ENCODE measurements at places on chromosomes 13 and 19. TPM values are rescaled to one million over a fixed set of nuclear protein-coding genes. Genes with fewer than 3 reads are reported as not detected.
A peak's percentile ranks its signal among the peaks of the same experiment; 100 is the strongest.

Gene SRRM5
- 0.13 TPM for total RNA-seq

GRCh38 chr13:85186356-85187045 lies 612.7 kb downstream of the SLITRK6 start:
- DNase-seq, result no peak

Gene DMPK
- 237 TPM for total RNA-seq

- no peak for DNase-seq
These were observed 252.7 kb downstream of the KCNRG start for GRCh38 chr13:50267917-50268316.

- DNase-seq, result peak; percentile 81
These were observed 5.0 kb downstream of the LYL1 start for GRCh38 chr19:13097463-13098258.

GRCh38 chr13:60431108-60431700 lies 34.2 kb downstream of the TDRD3 start:
- no peak for DNase-seq

- DNase-seq, result no peak
These were observed 61.2 kb downstream of the ZAR1L start for GRCh38 chr13:32253911-32254399.

Gene LIM2
- not detected for total RNA-seq

DNA sequence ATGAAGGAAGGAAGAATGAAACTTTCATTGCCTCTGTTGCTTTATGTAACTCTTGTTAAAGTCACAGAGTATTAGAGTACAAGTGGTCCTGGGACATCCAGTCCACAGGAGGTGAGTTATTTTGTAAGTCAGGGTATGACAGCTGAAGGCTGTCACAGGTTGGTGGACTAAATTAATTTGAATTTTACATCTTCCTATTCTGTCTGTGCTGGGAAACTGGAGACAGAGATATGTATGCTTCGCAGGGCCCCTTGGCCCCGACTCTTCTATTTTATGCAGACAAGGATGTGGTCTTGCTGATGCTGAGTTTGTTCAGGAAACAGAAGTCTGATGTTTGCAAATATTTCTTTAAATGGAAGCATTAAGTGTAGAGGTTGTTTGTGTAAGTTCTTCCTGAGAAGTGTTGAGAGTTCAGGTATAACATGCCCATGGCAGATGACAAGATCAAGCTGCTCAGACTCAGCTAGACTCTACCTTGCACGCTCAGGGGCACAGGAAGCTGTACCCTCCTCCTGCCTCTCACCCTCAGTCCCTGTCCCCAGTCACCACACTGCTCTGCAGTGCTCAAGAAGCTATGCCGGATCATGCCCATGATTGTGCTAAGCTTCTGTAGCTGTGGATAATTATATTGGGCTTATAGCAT lies 23.4 kb downstream of the RASL11A start:
- DNase-seq, result no peak

GRCh38 chr19:19817357-19817756 lies 4.2 kb downstream of the ZNF506 start:
- DNase-seq, result no peak

DNA sequence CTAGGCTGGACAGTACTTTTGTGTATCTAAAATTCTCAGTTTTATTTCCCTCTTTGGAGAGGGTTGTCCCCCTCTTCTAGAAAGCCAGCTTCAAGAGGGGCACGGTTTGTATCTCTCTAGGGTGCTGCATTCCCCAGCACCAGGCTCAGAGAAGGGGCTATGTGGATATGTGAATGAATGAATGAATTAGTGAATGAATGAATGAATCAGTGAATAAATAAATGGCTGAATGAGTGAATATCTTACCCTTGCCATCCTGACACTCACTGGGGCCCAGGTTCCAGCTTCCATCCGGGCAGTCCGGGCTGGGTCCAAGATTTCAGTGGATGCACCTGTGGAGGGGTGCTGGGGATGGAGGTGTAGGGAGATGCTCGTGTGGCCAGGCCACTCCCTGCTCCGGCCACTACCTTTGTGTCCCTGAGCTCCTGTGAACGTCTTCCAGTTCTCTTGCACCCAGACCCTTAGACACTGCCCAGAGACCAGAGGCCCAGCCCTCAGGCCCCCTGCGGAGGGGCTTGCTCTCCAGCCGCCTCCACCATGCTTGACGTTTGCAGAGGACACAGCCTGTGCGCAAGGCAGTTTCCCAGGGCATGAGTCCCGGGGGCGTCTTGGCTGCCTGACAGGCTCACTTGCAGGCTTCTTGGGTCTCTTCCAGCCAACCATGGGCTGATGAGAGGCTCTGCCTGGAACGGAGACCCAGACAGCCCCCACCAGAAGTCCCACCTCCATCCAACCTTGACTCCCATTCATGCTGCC lies 2.8 kb upstream of the KCNN1 start:
- DNase-seq, result no peak

Gene KCNC3
- 2.0 TPM for total RNA-seq

Gene KASH5
- total RNA-seq, result not detected

GRCh38 chr13:59043016-59043415 lies 1120.7 kb downstream of the DIAPH3 start:
- DNase-seq, result no peak

Gene RASIP1
- total RNA-seq, result 15.1 TPM

- DNase-seq, result peak; percentile 53
These were observed 8.1 kb upstream of the ADGRE2 start for GRCh38 chr19:14786421-14786851.

Gene HSPB6
- total RNA-seq, result 570 TPM

GRCh38 chr13:72504131-72504841 lies 223.1 kb downstream of the MZT1 start:
- DNase-seq, result no peak

- no peak for DNase-seq
These were observed 7.2 kb upstream of the FCHO1 start for GRCh38 chr19:17743874-17744580.

Gene RNF17
- not detected for total RNA-seq

DNA sequence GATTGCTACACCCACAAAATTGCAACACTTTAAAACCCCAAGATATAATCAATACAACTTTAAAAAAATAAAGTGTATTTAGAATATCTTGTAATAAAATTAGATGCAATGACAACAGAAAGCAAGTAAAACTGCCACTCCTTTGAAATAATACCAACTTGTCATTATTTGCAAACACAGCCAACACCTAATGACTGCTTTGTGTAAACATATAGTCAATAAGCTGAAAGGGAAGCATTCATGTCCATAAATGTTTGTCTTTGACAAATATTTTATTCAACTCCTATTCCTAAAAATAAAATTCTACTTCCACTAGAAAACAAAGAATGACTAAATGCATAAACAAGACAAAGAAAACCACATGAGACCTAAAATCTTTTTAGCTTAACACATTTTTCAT lies 6.6 kb downstream of the SMAD9 start:
- no peak for DNase-seq

DNA sequence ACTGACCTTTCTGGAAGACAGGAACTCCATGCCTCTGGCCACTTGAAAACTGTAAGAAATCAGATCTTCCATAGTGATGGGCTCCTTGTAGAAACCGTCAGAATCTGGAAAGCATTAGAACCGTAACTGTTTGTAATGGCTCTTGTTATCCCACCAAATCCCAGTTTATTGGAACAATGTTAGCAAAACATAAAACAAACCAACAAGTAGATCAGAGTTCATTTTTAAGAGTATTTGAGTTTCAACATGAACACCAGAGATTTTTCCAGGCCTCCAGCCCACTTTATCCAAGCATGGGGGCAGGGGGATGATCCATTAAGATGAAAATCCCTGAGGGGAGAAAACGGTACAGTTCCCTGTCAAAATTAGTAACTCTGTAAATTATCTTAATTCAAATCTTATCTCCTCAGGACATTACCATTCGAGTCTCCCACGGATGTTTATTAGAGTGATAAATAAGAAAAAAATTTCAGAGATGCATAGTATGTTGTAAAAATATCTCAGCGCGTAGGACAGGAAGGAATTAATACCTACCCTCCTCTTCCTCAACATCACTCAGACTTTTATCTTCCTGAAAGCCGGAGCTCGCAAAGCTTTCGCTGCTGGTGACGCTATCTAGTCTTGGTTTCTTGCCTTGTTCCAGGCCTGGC lies 172.5 kb downstream of the FLT1 start:
- no peak for DNase-seq

Gene TEX101
- not detected for total RNA-seq

GRCh38 chr13:96193728-96194310 lies 103.9 kb downstream of the HS6ST3 start:
- DNase-seq, result no peak

Gene ZNF223
- 2.3 TPM for total RNA-seq

DNA sequence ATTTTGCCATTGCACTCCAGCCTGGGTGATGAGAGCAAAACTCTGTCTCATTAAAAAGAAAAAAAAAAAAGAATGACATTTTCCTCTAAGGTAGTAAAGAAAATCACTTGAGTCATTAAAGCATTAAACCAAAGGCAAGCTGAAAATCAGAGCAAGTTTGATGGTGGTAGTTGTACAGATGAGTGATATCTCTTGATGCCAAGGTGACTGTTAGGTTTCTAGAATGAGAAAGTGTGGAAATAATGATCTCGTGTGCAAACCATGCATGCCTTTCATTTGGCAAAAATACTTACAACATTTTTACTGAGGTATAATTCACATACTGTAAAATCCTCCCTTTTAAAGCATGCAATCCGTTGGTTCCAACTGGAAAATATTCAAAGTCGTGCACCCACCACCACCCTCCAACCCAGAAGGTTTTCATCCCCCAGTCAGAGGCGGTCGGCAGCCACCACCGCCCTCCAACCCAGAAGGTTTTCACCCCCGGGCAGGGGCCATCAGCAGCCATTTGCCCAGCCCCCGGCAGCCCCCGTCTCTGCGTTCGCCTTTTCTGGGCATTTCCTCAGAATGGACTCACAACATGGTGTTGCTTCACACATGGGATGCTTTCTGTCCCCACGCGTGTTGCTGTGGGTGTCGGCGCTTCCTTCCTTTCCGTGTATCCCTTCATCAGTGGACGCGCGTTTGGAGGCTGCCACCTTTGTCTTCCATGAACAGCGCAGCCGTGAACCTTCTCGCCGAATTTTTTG lies 90.2 kb downstream of the ATP11A start:
- DNase-seq, result no peak

GRCh38 chr19:1270854-1271527 lies 1.9 kb downstream of the CIRBP start:
- DNase-seq, result no peak

Gene NLRP5
- total RNA-seq, result not detected

DNA sequence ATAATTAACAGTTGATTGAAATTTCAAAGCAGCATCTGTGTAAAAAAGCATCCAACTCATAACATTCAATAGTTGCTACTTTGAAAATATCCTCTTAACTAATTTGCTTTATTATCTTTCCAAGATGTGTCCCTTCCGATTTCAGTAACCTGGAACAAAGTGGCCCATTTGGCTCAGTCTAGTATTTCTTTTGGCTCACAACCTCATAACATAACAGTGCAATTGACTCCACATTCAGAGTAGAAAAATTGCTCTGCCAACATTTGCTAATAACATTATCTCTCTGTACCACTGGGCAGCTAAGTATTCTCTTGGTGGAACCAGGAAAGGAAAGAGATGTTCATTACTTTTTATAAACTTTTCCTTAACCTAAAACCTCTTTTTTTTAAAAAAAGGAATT lies 571.1 kb upstream of the ARGLU1 start:
- DNase-seq, result no peak

GRCh38 chr13:51595416-51595815 lies 11.2 kb downstream of the WDFY2 start:
- no peak for DNase-seq

- DNase-seq, result no peak
These were observed 30.7 kb downstream of the GPR180 start for GRCh38 chr13:94632226-94632980.

GRCh38 chr19:11142528-11143171 lies 12.9 kb downstream of the SPC24 start:
- peak; percentile 95 for DNase-seq

Gene BORA
- 0.86 TPM for total RNA-seq

GRCh38 chr19:47580397-47580796 lies 7.4 kb upstream of the ZNF541 start:
- DNase-seq, result no peak

DNA sequence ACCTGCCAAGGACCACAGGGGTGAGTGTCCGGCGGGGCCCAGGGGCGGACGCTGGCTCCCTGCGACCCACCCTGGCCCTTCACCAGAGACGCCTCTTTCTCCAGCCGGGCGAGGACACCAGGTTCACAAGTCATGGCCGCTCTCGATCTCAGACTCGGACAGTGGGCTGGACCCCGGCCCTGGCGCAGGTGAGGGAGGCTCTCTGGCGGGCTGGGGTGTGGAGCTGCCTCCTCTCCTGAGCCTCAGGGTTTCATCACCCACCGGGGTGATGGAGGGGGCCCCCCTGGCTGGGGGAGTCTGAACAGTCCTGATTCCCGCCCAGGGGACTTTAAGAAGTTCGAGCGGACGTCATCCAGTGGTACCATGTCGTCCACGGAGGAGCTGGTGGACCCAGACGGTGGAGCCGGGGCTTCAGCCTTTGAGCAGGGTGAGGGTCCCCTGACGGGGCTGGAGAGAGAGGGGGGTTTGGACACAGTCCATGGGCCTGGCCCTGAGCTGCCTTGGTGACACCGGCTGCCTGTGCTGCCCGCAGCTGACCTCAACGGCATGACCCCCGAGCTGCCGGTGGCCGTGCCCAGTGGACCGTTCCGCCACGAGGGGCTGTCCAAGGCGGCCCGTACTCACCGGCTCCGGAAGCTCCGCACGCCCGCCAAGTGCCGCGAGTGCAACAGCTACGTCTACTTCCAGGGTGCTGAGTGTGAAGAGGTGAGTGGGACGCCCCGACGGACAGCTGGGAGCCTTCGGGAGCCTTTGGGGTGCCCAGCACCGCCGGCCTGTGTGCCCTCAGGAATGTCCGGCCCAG lies 13.6 kb downstream of the ARHGAP45 start:
- DNase-seq, result no peak

GRCh38 chr13:56352901-56353300 lies 787.8 kb upstream of the PRR20A start:
- DNase-seq, result no peak

GRCh38 chr13:71515744-71516038 lies 351.3 kb downstream of the DACH1 start:
- no peak for DNase-seq

- DNase-seq, result no peak
These were observed 44.9 kb upstream of the PEG3 start for GRCh38 chr19:56885173-56885985.

DNA sequence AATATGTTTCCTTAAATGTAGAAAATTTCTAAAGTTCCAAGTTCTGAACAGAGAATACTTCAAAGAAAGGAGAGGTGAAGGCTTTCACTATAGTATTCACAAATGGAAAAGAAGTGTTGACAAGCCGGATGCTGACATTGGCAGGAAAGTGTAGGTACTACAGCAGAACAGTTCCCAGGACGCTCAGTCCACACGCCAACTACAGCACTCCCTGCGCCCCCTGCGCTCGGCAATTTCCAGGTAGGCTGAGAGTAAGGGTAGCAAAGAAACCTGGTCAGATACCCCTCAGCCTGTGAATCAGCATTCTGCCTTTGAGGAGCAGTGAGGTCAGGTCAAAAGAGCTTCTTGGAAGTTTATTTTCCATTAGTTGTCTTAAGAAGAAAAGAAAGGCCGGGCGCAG lies 115.3 kb downstream of the NALCN start:
- DNase-seq, result no peak

DNA sequence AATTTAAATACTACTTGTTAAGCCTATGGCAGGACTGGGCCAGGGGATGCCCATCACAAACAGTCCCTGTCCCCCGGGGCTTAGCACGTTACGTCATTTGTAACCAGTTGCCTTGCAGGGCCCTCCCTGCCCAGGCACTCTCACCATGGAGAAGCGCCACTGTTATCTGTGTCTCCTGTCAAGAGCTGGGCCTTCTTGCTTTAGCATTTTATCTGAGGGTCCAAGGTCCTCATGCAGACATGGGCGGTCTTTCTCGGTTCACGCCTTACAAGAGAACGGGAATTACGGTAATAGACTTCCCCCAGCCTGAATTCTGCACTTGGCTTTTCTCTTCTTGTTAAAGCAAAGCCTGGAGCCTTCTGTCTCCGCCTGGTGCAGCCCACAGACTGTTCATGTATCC lies 46.1 kb downstream of the TMED1 start:
- DNase-seq, result no peak

Gene ZNF100
- total RNA-seq, result 8.0 TPM

Measured in Right ventricle myocardium superior (tissue), 1 donor.